Muscle of leg (tissue), 16 donors: ENCODE measurements at places on chromosomes 6 and 20.

DNA sequence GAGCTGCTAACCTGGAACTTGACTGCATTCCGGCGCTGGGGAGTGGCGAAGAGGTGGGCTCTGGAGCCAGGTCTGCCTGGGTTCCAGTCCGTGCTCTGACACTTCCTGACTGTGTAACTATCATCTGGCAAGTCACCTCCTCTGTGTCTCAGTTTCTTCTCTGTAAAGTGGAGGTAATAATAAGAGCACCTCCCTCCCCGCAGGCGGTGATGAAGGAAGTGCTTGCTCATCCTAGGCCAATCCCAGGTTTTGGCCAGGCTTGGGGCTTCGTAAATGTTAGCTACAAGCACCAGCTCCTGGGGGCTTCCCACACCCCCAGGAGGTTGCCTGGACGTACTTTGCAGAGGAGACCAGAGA is 32.8 kb downstream of the SNAI1 start:
- DNase-seq = no peak

DNA sequence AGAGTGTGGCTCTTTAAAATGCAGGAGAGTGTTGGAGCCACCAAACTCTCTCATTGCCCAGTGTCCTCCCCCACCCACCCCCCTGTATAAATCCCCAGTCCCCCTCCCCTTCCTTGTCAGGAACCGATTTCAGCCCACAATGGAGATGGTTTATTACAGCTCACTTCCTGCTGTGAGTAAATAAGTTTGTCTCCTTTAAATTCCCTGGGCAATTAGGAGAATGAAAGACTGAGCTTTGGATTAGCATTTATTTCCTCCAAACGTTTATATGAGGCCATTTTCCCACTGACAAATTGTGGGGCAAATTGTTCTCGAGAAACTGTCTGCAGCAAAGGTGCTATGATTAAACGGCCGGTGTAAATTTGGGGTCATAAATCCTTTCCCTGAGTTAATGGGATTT is 128.8 kb downstream of the DHX35 start:
- no peak for DNase-seq

- DNase-seq = no peak
These were observed 129.6 kb downstream of the PLEKHG1 start for GRCh38 chr6:150729188-150729748.

DNA sequence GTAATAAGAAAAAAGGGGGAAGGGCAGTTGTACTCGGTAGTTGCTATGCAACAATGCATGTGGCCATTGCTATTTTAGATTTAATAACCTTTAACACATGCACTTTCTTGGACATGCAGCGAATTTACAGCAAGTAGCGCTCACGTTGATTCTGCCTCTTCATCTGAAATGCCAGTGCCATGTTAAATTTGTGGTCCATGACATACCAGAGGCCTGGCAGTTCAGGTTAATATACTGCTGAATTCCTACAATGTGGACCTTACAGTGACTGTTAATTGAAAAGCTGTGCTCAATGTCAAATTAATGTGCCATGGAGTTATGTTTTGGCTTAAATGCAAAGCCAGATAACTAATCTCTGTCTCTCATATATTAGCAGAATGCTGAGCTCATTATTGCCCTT is 699.7 kb downstream of the DOK5 start:
- no peak for DNase-seq

DNA sequence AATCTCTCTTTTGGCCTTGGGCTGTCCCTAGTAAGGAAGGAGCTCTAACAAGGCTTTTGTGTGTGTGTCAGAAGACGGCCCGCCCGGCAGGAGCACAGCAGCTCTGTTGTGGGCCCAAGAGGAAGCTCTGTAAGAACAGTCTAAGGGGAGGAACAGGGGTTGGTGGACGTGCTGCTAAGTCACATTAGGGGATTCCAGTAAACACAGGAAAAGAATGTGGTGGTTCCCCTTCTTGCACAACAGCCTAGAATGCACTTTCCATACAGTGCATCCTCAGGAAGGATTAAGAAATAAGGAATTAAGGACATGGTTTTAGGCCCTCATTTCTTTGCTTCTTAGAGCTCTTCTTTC is 114.5 kb downstream of the RNF144B start:
- DNase-seq = peak; percentile 75

DNA sequence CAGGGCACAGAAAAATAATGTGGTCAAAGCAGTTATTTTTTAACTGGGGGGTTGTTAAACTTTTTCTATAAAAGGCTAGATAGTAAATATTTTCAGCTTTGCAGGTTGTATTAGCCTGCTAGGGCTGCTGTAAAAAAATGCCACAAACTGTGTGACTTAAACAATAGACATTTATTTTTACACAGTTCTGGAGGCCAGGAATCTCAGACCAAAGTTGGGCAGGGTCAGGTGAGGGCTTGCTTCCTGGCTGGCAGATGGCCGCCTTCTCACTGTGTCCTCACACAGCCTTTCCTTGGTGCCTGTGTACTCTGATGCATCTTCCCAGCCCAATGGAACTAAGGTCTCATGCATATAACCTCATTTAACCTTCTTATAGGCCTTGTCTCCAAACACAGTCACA is 294.7 kb downstream of the PTPRT start:
- no peak for DNase-seq

- no peak for DNase-seq
These were observed 22.2 kb downstream of the FASTKD5 start for GRCh38 chr20:3137492-3137891.

GRCh38 chr20:37823296-37823980 is 79.5 kb upstream of the VSTM2L start:
- DNase-seq = no peak

GRCh38 chr20:63274381-63275228 is 2.0 kb downstream of the ARFGAP1 start:
- DNase-seq = no peak

DNA sequence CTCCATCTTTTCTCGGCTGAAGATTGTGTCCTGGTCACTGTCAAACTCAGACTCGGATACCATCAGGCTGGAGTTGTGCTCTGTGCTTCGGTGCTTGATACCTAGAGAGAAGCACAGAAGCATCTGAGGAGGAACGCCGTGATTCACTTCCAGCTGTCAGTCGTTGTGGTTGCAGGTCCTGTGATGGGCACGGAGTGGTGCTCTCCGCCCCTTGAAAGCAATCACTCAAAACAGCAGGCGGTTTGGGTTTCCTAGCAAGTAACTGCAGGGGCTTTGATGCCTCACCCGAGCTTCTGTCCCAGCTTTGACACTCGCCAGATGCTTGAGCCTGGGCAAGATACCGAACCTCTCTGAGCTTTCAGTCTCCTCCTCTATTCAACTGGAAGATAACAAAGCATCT is 52.5 kb downstream of the ALDH5A1 start:
- DNase-seq = no peak
